ENCODE measurements at places on chromosomes 3 and 15. TPM values are rescaled to one million over a fixed set of nuclear protein-coding genes. Genes with fewer than 3 reads are reported as not detected.
A peak's percentile ranks its signal among the peaks of the same experiment; 100 is the strongest.

The PLCH1 gene
- 0.08 TPM for polyA plus RNA-seq

The CLDN1 gene
- polyA plus RNA-seq = 1.8 TPM

GRCh38 chr15:55909036-55909811, 84.2 kb downstream of the NEDD4 start:
- no peak overlapping the region for H3K4me3 ChIP-seq
- no peaks in the 10 kb centered on the region for H3K27me3 ChIP-seq
- peaks cover 8% of the 10 kb centered on the region for H3K4me1 ChIP-seq

The CAPN3 gene
- 1.9 TPM for polyA plus RNA-seq

The CCDC54 gene
- not detected for polyA plus RNA-seq

- H3K4me3 ChIP-seq = no peak overlapping the region
- H3K27me3 ChIP-seq = no peaks in the 10 kb centered on the region
- no peaks in the 10 kb centered on the region for H3K36me3 ChIP-seq
- no peak overlapping the region for H3K27ac ChIP-seq
- peaks cover 18% of the 10 kb centered on the region for H3K4me1 ChIP-seq
- DNase-seq = peak; percentile 43
Observed at GRCh38 chr3:65170390-65171042, 482.7 kb upstream of the ADAMTS9 start.

The SLC2A2 gene
- polyA plus RNA-seq = 0.63 TPM

The SPATA12 gene
- polyA plus RNA-seq = 0.24 TPM

DNA sequence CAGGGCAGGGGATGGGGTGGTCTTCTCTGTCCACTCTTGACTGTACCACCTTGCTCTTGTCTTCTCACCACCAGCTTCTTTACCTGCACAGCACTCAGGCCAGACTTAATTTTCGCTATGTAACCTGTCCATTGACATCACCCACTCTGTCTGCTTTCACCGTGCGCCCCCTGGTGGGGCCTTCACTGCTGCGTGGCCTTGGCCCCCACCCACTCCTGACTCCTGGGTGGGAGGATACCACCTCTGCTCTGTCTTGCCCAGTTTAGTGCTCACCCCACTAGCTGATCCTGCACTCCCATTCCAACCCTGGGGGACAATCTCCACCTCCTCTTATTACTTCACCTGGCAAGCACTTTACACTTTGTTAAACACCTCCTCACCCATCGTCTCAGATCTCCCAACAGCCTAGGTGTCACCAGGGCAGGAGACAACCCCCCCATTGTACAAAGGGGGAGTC, 17.7 kb downstream of the PTH1R start:
- no peaks in the 10 kb centered on the region for H3K4me1 ChIP-seq
- no peak overlapping the region for H3K4me3 ChIP-seq
- no peaks in the 10 kb centered on the region for H3K36me3 ChIP-seq
- DNase-seq = peak; percentile 85

- no peak overlapping the region for H3K27ac ChIP-seq
- H3K4me3 ChIP-seq = no peak overlapping the region
- H3K36me3 ChIP-seq = peaks cover 68% of the 10 kb centered on the region
- H3K27me3 ChIP-seq = no peaks in the 10 kb centered on the region
- no peak for DNase-seq
Observed at GRCh38 chr3:191366675-191367074, 36.3 kb upstream of the UTS2B start.

- H3K36me3 ChIP-seq = peaks cover 41% of the 10 kb centered on the region
- no peak for DNase-seq
- peak overlapping the region; percentile 72 for H3K27ac ChIP-seq
- no peaks in the 10 kb centered on the region for H3K27me3 ChIP-seq
- peaks cover 42% of the 10 kb centered on the region for H3K4me1 ChIP-seq
Observed at GRCh38 chr3:152350139-152350538, 81.4 kb downstream of the MBNL1 start.

The ACKR2 gene
- polyA plus RNA-seq = 0.10 TPM

The TUSC7 gene
- not detected for polyA plus RNA-seq

- peak overlapping the region; percentile 78 for H3K27ac ChIP-seq
- H3K27me3 ChIP-seq = 0 out of 2 replicates have a peak, but pooled peaks cover 5% of the 10 kb centered on the region
- H3K4me3 ChIP-seq = no peak overlapping the region
- no peaks in the 10 kb centered on the region for H3K36me3 ChIP-seq
- DNase-seq = no peak
Observed at GRCh38 chr3:156016902-156017301, 103.5 kb upstream of the KCNAB1 start.

DNA sequence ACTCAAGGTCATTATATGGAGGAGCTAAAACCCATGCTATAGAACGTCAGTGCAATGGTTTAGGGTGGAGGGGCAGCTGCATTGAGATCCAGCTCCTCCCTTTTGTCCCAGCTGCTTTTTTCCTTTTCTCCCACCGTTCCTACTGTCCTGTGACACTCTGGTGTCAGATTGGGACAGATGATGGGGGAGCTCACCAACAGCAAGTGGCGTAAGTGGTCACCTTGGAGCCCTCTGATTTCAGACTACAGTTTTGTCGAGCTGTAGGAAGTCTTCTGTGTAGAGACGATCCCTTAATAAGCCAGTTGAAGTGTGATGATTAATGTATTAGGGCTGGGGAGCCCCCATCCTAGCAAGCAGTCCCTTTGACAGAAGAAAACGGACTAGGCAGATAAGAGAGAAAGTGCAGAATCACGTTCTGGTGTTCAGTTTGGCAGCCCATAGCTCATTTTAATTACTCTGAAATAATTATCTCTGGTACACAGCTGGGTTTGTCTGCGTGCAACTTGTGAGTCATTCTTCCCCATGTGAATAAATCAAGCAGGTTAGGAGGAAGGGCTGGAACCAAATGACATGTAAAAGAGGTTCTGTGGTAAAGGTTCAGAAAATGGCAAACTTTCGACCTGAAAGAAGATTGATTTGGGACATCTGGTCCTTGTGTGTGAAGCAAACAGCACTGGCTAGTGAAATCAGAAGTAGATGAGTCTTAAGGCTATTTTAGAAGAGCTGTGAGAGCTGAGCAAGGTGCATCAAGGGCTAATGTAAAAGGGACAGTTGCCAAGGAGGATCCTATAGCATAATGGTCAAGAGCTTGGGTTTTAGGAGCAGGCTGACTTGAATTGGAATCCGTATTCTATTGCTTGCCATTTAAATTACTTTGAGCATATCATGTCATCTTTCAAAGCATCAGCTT, 241.4 kb downstream of the EDEM1 start:
- H3K4me1 ChIP-seq = no peaks in the 10 kb centered on the region
- DNase-seq = no peak
- H3K36me3 ChIP-seq = no peaks in the 10 kb centered on the region

DNA sequence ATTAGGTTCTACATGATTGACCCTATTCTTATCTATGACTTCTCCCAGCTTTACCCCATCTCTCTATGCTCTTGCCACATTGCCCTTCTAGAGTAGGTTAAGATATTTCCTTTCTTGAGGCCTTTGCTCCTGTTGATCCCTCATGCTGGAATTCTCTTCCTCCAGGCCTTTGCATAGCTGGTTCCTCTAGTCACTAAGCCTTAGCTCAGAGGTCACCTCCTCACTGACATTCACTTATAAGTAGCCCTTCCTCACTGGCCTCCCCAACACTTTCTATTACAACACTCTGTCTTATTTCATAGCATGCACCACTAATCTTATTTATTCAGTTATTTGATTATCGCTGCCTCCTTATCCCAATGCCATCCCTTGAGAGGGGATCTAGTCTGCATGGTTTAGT, 228.4 kb upstream of the COL8A1 start:
- H3K4me1 ChIP-seq = no peaks in the 10 kb centered on the region
- DNase-seq = no peak
- peak overlapping the region; percentile 35 for H3K27ac ChIP-seq

All from SK-N-SH (cell line).